ENCODE measurements at places on chromosomes 4 and X.

- no peak for DNase-seq
These were observed 3.8 kb upstream of the DCAF4L1 start for GRCh38 chr4:41977709-41978108.

DNA sequence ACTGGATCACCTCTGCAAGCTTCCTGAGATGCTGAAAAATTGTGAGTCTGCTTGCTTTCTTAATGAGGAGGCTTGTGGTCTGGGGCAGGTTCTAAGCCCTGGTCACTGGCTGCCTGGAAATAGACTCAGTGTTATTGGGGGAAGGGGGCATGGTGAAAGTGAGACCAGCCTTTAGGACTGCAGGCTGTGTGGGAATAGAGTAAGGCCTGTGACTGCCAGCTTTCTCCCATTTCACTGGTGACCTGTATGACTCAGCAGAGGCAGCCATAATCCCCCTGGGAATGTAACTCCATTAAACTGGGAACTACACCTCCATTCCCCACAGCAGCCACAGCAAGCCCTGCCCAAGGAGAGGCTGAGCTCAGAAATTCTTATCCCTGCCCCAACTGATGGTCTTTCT, 55.9 kb upstream of the IL15 start:
- DNase-seq, result no peak

- DNase-seq, result no peak
These were observed 137.1 kb downstream of the NDST3 start for GRCh38 chr4:118171381-118171780.

DNA sequence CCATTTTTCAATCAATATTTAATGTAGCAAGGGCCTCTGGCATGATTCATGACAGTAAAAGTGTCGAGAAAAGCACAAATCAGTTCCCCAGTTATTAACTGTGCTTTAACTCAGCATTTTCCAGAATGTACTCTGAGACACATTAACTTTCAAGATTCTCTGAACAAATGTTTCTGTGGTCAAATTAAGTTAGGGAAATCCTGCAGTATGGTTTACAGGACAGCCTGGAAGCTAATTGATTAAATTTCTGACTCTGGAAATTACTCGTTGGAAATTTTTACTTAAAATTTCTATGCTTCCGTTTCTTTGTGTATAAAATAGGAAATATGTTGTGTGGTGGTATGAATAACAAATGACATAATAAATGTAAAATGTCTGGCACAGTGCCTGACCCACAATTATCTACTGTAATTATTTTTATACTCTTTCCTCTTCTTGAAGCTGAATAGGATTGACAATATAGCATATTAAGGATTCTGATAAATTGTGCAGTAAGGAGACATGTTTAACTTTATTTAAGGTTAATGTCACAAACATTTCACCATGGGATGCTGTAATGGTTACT, 33.7 kb downstream of the STK32B start:
- no peak for DNase-seq

- DNase-seq, result no peak
These were observed 339.4 kb upstream of the ZCCHC13 start for GRCh38 chrX:73964579-73964978.

- DNase-seq, result no peak
These were observed 136.4 kb downstream of the CCNG2 start for GRCh38 chr4:77293426-77293825.

- DNase-seq, result no peak
These were observed 315.3 kb downstream of the DHRSX start for GRCh38 chrX:2185341-2186082.

- no peak for DNase-seq
These were observed 40.5 kb downstream of the USP38 start for GRCh38 chr4:143225167-143225566.
